Cortex of kidney (tissue), 1 donor: ENCODE measurements at places on chromosomes 2 and 18.

GRCh38 chr18:35386600-35387100 is 9.5 kb upstream of the ZNF396 start:
- DNase-seq = no peak

- no peak for DNase-seq
These were observed 127.4 kb downstream of the DPP4 start for GRCh38 chr2:161946489-161947107.

- no peak for DNase-seq
These were observed 77.0 kb downstream of the ZSWIM2 start for GRCh38 chr2:186771850-186772463.

- no peak for DNase-seq
These were observed 98.0 kb downstream of the CAMKMT start for GRCh38 chr2:44459739-44460138.

DNA sequence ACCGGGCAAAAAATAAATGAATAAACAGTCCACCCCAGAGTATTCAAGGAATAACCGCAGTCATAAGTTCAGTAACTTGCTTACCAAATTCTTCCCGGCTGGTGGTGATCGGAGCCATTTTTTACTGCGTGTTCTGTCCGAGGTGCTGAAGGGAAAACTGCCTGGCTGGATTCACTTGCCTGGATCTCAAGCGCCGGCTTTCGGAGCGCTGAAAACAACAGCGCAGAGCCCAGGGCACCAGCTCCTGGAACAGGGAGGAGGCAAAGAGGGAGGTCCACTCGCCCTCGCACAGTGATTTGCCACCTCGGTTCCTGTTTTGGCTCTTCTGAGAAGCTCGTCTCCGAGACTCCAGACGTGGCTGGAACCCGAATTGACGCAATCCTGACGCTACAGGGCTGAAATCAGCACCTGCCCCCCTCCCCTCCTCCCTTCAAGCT is at the start of gene SYT4:
Gene SYT4, minus strand, starts transcription at position 327 of the 437 bp plus-strand sequence. Its CDS starts 209 bp downstream, at position 118.
- no peak for DNase-seq

- DNase-seq = no peak
These were observed 28.8 kb downstream of the GLI2 start for GRCh38 chr2:120764492-120764891.

GRCh38 chr18:1438458-1438910 is 533.8 kb downstream of the ADCYAP1 start:
- DNase-seq = no peak

- no peak for DNase-seq
These were observed 3.4 kb upstream of the FAM161A start for GRCh38 chr2:61857224-61857623.
